PC-3 (cell line): ENCODE measurements at places on chromosomes 5 and 9. TPM values are rescaled to one million over a fixed set of nuclear protein-coding genes. Genes with fewer than 3 reads are reported as not detected.

DNA sequence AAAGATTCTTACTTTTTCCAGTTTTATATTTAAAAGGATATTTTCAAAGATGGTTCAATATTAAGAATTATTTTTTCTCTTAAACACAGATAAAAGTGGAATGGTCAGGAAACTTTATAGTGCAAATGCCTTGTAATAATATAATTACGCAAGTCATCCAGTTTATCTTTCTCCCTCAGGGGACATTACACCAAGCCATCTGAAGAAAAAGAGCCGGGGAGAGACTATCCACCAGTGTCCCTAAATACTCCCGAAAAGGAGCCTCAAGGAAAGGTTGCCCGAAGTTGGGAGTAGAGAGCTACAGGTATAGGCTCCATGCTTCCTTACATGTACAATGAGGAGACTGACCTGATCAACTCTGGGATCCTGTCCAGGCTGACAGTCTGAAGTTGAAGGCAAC lies 101.1 kb downstream of the SERINC5 start:
- DNase-seq: no peak

PCDHB12 gene
- 0.15 and 0.63 TPM in 2 replicates for total RNA-seq

SLC45A2 gene
- total RNA-seq: not detected in 2 replicates

DNA sequence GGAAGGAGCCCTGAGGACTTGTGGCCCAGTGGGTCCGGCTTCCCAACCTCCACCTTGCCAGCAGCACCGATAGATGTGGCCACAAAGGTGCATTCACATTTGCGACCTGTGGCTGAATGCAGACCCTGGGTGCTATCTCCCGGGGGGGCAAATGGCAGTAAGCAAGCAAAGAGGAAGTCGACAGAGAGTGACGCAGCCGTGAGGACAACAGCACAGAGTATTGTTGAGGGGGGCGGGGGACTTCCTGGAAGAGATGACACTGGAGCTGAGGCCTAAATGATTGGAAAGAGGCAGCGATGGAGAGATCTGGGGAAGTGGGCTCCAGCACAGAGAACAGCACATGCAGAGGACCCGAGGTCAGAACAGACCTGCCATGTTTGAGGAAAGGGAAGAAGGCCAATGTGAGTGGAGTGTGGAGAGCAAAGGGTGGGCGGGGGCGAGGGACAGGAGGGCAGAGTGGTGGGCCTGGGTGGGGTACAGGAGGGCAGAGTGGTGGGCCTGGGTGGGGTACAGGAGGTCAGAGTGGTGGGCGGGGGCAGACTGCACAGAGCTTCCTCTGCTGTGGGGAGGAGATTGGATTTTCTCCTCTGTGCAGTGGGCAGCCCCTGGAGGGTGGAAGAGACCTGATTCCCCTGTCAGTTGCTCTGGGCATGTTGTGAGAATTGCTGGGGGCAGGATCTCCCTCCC lies 42.6 kb downstream of the ADAMTS2 start:
- no peak for DNase-seq

GRCh38 chr9:98784831-98785806 lies 11.2 kb downstream of the ANKS6 start:
- no peak for DNase-seq

GRCh38 chr5:52255308-52255707 lies 532.4 kb upstream of the ITGA1 start:
- no peak for DNase-seq

DNA sequence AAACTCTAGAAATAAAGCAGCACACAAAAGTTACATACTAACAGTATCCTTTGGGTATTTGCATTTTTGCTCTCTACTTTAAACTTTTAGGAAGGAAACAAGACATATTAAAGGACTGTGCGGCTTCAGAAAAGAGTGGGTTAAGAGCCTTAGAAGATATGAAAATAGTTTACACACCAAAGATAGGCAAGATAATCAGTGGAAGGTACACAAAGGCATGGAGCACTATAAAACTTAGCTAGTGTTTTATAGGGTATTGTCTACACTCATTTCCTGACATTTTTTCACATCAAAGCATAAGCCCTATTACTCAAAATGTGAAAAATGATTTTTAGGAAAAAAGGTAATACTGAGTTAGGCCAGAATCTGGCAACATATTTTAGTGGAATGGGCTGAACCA lies 43.7 kb upstream of the APBA1 start:
- no peak for DNase-seq

- DNase-seq: no peak
Observed at GRCh38 chr5:50888751-50889150, 222.3 kb downstream of the PARP8 start.

GRCh38 chr5:173891308-173892116 lies 3.4 kb downstream of the CPEB4 start:
- DNase-seq: peak; percentile 42

GRCh38 chr5:69007163-69007562 lies 86.7 kb upstream of the SLC30A5 start:
- DNase-seq: no peak

- DNase-seq: no peak
Observed at GRCh38 chr5:142281008-142281367, 43.8 kb downstream of the SPRY4 start.

TMEM252 gene
- total RNA-seq: not detected in 2 replicates

PFN3 gene
- total RNA-seq: not detected in 2 replicates

SPINK7 gene
- 0.15 TPM in 1 of 2 replicates, not detected in the other for total RNA-seq

DNA sequence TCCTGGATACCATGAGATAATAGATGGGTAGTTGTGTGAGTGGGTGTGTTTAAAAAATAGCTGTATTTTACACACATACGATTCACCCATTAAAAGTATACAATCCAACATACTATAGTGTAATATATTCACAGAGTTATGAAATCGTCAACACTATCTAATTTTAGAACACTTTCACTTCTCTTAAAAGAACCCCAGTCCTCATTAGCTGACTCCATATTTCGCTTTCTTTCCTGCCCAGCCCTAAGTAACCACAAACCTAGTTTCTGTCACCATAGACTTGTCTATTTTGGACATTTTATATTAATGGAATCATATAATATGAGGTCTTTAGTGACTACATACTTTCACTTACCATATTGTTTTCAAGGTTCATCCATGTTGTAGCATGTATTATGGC lies 63.8 kb upstream of the S1PR3 start:
- no peak for DNase-seq

LRRC19 gene
- total RNA-seq: not detected in 2 replicates

GRCh38 chr9:76004526-76004925 lies 114.1 kb downstream of the PCSK5 start:
- no peak for DNase-seq

DNA sequence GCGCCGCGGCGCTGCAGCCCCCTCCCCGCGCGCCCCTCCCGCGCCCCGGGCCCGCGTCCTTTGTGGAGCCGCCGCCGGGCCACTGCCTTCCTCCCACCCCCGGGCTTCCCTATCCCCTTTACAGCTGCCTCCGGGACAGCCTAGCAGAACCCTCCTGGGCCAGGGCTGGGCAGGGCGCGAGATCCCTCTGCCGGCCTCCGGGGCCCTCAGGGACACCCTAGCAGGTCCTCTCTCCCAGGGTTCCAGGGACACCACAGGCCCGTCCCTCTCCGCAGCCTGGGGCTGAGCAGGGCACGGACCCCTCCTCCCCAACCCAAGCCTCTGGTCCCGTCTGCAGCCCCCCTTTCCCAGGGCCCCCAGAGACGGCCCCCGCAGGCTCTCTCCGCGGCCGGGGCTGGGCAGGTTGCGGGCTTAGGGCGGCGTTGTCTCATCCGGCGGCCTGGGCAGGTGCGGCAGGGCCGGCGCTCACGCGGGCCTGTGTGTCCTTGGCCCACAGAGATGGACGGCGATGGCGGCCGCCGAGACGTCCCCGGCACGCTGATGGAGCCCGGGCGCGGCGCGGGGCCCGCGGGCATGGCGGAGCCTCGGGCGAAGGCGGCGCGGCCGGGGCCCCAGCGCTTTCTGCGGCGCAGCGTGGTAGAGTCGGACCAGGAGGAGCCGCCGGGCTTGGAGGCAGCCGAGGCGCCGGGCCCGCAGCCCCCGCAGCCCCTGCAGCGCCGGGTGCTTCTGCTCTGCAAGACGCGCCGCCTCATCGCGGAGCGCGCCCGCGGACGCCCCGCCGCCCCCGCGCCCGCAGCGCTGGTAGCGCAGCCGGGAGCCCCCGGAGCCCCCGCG lies 710 bp downstream of the WNK2 start:
- DNase-seq: peak; percentile 10

GRCh38 chr5:181207214-181207959 lies 2.4 kb upstream of the TRIM7 start:
- DNase-seq: peak; percentile 96

DNA sequence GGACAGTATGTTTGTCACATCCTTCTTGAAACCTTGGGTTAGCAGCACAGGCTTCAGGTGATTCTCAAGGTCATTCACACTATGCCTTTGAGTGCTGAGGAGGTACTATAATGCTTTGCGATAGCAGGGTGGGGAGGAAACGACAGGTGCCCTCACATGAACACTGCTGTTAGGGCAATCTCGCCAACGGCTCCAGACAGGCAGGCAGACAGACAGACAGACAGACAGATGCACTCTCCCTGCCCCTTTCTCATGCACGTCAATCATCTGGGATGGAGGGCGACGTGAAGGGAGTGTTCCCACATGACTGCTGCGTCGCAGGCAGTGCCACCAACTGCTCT lies 82.9 kb downstream of the RAPGEF1 start:
- no peak for DNase-seq

DNA sequence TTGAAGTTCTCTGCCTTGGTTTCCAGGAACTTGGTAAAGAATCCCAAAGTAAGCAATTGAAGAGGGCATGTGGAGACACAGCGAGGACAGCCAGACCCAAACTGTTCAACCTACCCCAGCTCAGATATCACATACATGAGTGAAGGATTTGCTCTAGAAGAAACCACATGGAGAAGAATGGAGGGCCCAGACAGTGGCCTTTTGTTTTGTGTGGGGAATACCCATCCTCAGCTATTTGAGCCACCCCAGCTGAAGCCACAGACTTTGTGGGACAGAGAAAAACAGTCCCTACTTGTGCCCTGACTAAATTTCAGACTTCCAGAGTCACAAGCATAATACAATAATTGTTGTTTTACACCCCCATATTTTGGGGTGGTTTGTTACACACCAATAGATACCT lies 387.1 kb downstream of the ZSWIM6 start:
- no peak for DNase-seq

TNFSF15 gene
- 1.7 and 2.2 TPM in 2 replicates for total RNA-seq

GRCh38 chr5:82785456-82785855 lies 291.7 kb downstream of the TMEM167A start:
- DNase-seq: no peak

DNA sequence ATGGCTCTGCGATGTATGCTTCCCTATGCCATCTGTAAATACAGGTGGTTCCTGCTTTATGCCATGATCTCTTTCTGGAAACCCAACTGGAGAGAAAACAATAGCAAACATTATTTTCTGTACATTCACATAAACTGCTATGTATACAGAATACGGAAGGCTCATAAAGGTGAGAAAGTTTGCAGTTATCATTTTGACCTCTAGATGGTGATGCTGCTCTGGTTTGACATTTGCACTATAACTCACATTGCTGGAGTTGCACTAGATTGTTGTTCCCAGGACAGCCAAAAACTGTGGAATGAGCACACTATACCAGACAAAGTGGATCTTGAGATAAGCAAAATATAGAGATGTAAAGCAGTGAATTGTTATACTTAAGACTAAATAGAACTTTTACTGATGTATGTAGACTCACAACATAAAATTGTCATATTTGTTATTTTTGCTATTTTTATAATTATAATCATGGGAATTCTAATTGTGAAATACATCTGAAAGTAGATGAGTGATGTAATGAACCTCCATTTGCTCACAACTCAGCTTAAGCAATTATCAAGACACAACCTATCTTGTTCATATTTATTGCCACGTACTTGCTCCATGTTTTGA lies 246.5 kb downstream of the PTPRD start:
- peak; percentile 66 for DNase-seq

PHF24 gene
- total RNA-seq: not detected in 2 replicates

DNA sequence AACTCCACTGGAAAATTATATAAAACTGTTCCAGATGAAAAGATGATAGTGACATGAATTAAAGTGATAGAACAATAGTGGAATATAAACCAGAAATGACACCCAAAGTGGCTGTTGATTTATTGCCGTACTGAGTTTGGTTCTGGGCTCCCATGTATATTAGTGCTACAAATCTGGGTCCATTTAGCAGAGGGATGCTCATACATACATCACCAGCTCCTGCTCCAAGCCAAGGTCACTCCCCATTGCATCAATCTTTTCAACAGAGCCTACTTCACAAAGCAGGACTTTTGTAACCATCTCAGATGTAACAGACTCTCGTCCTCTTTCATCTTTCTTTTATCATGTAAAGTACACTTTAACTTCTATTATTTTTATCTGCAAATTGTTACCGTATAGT lies 208.6 kb downstream of the GAPVD1 start:
- DNase-seq: no peak

FBLL1 gene
- 0.07 TPM in 1 of 2 replicates, not detected in the other for total RNA-seq

OR1J2 gene
- not detected in 2 replicates for total RNA-seq

DNA sequence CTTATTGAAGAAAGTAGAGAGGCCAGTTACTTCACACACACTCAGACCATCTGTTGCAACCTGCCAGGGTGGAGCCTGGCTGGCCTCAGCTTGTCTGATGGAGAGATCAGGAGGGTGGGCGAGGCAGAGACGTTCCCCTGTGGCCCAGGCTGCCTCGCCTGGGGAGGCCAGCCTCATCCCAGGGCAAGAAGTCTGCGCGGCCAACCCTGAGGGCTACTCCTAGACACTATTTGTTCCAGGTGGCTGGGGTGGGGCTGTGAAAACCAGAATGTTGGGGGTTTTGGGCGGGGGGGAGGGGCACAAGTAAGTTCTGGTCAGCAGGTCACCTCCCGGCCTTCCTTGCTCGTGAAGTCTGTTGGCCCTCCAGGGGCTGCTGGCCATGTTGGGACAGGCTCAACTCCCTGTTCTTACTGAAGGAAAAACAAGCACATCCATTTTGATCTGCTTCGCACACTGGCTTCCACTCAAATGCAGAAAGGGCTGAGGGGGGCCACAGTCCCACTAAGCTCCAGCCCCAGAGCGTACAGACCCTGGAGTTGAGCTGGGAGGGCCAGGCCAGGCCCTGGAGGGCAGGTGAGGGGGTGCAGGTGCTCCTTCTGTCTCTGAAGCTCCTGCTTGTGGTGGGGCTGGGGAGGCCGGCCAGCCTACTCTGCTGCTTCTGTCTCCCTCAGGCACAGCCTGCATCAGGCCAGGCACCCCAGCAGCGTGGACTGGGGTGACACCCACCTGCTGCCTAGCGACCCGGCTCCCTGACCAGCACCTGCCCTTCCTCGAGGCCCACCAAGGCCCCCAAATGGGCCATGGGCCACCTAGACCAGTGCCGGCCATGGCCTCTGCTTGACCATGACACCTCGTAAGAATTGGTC lies 46.6 kb downstream of the SECISBP2 start:
- no peak for DNase-seq

KIF4B gene
- total RNA-seq: not detected in 2 replicates

SKIC3 gene
- total RNA-seq: 27.8 and 37.6 TPM in 2 replicates

FAM114A2 gene
- 6.0 and 12.9 TPM in 2 replicates for total RNA-seq

HTR4 gene
- not detected in 2 replicates for total RNA-seq

PTGES gene
- 21.0 and 26.8 TPM in 2 replicates for total RNA-seq

UBE2R2 gene
- total RNA-seq: 18.4 and 20.9 TPM in 2 replicates
